ENCODE measurements at places on chromosomes 16 and 17. TPM values are rescaled to one million over a fixed set of nuclear protein-coding genes. Genes with fewer than 3 reads are reported as not detected.

The MLKL gene
- total RNA-seq, result 5.2 TPM

The AGRP gene
- not detected for total RNA-seq

The RMI2 gene
- 14.3 TPM for total RNA-seq

The STX1B gene
- 0.74 TPM for total RNA-seq

The CCL23 gene
- 0.85 TPM for total RNA-seq

The UMOD gene
- not detected for total RNA-seq

The PRR29 gene
- total RNA-seq, result 0.42 TPM

The CNOT1 gene
- total RNA-seq, result 141 TPM

The GAST gene
- total RNA-seq, result not detected

The SDR42E2 gene
- total RNA-seq, result not detected

The CCL7 gene
- total RNA-seq, result not detected

The CDT1 gene
- 4.0 TPM for total RNA-seq

The MMP28 gene
- 13.2 TPM for total RNA-seq

The KRT40 gene
- total RNA-seq, result not detected
